ENCODE measurements at places on chromosomes 1 and 21. TPM values are rescaled to one million over a fixed set of nuclear protein-coding genes. Genes with fewer than 3 reads are reported as not detected.

The TMEM200B gene
- total RNA-seq, result 3.4 TPM

DNA sequence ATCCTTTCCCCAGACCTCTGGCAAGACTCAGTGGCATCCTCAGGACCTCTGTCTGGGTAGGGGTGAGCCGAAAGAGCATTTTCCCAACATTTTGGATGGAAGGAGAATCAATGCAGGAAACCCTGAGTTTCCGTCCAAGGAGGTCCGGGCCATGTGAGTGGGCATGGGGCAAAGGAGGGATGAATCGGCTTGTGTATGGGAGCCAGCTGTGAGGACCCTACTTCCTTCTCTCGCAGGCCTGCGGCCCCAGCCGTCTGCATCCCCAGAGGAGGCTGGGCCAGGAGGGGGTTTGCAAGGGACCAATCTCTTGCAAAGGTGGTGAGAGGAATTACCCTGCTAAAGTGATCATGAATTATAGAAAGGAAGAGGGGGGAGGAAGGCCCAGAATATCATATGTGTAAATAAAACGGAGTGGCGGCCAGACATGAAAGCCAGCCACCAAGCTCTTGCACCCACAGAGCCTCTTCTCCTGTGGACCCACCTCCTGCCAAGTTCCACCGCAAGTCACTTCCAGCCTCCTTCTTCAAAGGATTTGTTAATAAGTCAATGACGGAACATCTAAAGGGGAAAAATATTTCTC is 48.2 kb upstream of the POU3F1 start:
- no peak for DNase-seq

- no peak for DNase-seq
Measured at GRCh38 chr1:90246069-90246468, 251.2 kb downstream of the ZNF326 start.

The DNASE2B gene
- total RNA-seq, result 1.9 TPM

The PLCH2 gene
- total RNA-seq, result 1.00 TPM

DNA sequence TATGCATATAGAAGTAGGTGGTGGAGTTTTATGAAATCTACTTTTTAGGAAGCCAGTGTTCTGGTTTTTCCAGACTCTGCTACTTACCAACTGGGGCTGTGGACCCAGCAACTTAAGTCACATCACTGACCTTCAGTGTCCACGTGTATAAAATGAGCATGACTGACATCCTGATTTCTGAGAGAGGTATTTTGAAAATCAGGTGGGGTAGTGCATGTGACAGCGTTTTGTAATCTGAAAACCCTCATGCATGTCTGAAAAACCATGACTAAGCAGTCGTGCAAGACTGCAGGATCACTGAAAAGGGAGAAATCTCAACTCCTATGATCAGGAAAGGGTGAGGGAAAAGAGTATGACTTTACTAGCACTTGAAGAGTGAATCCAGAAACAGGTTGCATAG is 26.1 kb downstream of the CR1L start:
- no peak for DNase-seq

- DNase-seq, result no peak
Measured at GRCh38 chr1:211616231-211616964, 37.4 kb upstream of the SLC30A1 start.

The TFF1 gene
- 45.3 TPM for total RNA-seq

DNA sequence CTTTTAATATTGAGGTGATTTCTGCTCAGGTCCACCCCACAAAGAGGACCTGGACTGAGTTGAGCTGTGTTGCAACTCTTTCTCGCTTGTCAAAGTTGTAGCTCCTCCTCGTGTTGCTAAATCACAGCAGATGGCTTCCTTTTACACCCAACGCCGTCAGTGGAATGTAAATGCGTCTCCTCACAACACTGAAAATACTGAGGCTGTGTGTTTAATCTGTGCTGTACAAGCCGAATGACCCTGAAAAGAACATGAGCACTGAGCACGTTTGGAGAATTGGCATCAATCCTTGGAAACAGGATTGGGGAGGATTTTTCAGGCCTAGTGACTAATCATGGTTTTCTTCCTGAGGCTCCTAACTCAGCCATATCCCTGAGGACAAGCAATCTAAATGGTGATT is 196.0 kb downstream of the CRB1 start:
- DNase-seq, result no peak

- DNase-seq, result peak; percentile 33
Measured at GRCh38 chr21:42666023-42666747, 12.8 kb downstream of the PDE9A start.

All from transverse colon (tissue), 4 donors.